OCI-LY7 (cell line): ENCODE measurements at places on chromosomes 11 and 22. TPM values are rescaled to one million over a fixed set of nuclear protein-coding genes. Genes with fewer than 3 reads are reported as not detected.

GRCh38 chr22:39598017-39598965, 27.7 kb downstream of the CACNA1I start:
- DNase-seq = peak; percentile 73

DNA sequence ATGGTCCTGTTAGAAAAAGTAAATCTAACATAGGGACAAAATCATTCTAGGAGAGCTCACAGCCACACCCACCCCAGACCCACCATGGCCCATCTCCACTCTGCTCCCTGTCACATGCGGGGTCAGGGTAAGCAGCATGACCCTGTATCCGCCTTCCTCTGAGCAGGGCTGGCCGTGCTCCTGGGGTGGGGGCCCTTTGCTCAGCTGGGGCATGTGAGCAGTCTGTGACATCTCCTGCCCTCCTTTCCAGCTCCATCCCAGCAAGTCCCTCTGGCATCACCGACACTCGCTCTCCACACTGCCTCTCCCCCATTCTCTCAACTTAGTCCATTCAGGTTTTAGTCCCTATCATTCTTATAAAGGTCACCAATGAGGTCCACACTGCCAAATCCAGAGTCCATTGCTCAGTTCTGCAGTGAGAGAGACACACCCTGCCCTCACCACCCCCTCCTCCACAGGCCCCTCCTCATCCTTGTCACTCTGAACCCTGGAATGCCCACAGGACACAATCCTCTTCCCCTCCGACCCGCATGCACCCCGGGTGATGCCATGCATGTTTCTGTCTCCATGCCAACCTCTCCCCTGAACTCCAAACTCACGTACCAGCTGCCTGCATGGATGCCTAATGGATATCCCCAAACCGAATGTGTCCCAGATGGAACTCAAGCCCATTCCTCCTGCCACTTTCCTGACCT, 65.1 kb upstream of the PITPNB start:
- DNase-seq = no peak

DNA sequence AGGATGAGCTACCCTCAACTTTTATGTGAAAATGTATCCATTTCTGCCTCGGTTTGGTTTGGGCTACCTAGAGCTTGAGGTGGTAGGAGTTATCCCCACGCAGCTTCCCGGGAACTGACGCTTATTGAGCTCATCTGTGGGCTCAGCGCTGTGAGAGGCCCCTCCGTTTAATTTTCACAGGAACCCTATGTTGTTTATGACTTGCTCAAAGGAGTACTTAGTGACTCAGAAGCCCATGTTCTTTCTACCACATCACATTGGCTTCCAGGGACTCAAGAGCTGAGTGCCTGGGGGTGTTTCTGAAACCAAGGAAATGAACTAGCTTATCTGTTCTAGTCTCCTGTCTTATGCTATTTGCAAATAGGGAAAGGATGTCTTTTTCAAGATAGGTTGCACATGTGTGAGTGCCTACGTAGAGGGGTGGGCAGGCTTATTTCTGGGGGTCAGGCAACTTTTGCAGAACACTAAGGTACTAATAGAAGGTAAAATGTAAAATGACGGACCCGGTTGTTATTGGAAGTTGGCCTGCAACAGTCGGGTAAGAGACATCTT, 40.5 kb downstream of the MICAL2 start:
- no peak for DNase-seq

DNA sequence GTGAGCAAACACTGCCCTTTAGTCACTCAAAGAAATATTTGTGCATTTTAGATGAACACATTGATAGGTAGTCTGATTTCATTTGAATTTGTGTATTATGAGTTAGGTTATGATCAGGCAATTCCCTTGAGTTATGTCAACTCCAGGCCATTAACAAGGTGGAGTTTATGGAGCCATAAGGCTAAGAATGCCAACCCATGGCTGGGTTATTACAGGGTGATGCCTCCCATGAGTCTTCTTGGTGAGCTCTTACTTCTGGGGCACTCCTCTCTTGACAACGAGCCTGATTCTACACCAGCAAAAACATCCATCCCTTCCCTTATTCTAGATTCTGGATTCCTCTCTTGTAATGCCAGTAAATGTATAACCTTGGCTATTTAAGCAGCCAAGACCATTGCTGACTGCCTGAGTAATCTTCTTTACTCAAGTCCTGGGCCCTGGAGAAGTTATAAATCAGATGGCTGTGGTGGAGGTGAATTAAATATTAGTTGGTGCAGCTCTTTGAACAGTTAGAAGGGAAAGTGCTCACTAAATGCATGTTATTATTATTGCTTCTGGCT, 645.7 kb upstream of the TENM4 start:
- no peak for DNase-seq

- no peak for DNase-seq
Observed at GRCh38 chr22:30362651-30363281, 6.0 kb downstream of the CCDC157 start.

DNA sequence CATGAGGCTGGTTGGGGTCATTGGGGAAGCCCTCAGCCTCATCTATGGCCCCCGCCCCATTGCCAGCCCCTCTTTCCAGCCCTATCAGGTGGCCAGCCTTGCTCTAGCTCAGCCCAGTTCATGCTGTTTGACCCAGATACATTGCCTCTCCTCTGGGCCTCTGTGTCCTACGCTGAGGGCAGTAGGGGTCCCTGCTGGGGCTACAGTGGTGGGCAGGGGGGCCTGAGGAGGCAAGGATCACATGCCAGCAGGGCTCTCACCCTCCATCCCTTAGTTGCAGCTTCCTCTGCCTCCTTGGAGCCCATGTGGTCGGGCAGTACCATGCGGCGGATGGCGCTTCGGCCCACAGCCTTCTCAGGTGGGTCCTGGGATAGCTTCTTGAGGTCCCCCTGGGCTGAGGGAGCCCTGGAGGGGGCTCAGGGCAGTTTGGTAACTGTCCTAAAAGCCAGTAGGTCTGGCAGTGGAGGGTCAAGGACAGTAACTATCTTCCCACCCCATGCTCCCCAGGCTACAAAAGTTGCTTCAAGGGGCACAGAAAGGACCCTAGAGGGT, 19.2 kb downstream of the EMID1 start:
- DNase-seq = no peak

KRTAP5-9 gene
- not detected in 2 replicates for total RNA-seq

CHADL gene
- 0.42 TPM in 1 of 2 replicates, not detected in the other for total RNA-seq

FAM83F gene
- total RNA-seq = not detected in 2 replicates

NXPE2 gene
- total RNA-seq = not detected in 2 replicates

TBCEL gene
- 14.9 and 17.1 TPM in 2 replicates for total RNA-seq

APOBEC3G gene
- total RNA-seq = 34.4 and 36.7 TPM in 2 replicates

FEN1 gene
- total RNA-seq = 102 and 123 TPM in 2 replicates

OR8A1 gene
- total RNA-seq = not detected in 2 replicates

CBLIF gene
- total RNA-seq = not detected in 2 replicates
